ENCODE measurements at places on chromosomes 12 and 14.

DNA sequence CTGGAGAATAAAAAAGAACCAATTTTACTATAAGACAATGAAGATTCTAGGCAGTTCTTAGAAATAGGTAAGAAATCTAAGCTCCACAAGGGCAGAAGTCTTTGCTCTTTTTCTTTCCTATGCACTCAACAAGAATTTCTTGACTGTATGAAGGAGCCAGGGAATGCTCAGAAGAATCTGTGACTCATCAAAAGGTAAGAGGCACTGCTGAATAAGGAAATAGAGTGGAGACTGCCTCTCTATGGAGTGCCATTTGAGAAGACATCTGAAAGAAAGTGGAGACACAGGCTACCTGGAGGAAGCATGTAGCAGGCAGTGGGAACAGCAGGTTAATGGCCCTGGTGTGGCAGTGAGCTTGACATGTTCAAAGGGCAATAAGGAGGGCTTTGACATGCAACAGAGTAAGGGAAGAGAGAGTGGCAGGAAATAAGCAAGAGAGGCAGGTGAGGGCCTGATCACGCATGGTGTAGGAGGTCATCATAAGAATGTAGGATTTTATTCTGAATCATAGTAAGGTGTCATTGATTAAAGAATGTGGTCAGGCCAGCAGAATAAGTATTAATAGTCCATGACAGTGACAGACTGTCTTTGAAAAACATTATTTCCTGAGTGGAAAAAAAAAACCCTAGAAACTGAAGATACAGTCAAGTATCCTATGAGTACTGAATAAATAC lies 446.7 kb upstream of the GARIN6 start:
- DNase-seq = no peak

- DNase-seq = no peak
These were observed 645.2 kb downstream of the VRK1 start for GRCh38 chr14:97442363-97442762.

DNA sequence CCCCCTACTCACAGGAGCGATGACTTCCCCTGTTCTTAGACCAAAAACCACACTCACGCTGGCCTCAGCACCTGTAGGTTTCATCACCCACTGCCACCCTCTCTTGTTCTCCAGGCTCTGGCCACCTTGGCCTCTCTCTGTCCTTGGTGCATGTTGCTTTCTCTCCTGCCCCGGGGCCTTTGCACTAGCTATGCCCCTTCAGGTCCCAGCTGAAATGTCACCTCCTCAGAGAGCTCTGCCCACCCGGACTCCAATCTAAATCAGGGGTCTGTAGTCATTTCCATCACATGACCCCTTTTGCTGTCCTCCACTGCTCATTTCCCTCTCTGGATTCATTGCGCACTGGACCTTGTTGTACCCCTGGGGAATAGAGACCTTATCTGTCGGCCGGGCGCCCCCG lies 8.2 kb upstream of the TRPV4 start:
- DNase-seq = no peak

GRCh38 chr12:122111089-122111641 lies 32.6 kb downstream of the MLXIP start:
- DNase-seq = no peak

- DNase-seq = no peak
These were observed 52.9 kb downstream of the SETD3 start for GRCh38 chr14:99427632-99428300.

DNA sequence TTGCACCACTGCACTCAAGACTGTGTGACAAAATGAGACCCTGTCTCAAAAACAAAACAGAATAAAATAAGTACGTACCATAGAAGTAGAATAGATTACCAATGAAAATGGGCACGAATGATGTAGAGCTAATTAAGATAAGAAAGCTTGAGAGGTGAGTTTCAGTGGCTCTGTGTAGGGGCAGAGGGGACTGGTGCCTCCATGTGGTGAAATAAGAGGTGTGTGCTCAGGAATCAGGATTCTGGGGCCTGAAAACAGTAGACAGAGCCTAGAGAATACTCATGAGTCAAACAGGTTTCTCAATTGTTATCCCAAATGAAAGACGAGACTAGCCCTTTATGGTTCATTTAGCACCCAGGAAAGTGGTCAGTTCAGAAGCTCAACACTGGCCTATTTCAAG lies 1145.1 kb downstream of the FLRT2 start:
- DNase-seq = no peak

DNA sequence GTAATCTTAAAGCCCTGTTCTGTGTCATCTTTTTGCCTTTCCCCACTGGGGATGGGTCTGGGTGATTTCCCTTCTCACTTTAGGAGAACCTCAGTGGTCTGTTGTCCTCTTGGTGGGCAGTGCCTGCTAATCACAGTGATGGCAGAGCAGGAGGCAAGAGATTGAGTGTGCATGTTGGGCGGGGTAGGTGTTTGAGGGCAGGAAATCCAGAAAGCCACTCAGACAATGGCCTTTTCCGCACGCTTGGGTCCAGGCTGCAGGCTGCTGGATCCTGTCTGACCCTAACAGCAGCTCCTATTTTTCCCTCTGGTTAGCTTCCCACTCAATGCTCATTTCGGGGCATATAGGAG lies 13.7 kb upstream of the ITGA5 start:
- DNase-seq = no peak

DNA sequence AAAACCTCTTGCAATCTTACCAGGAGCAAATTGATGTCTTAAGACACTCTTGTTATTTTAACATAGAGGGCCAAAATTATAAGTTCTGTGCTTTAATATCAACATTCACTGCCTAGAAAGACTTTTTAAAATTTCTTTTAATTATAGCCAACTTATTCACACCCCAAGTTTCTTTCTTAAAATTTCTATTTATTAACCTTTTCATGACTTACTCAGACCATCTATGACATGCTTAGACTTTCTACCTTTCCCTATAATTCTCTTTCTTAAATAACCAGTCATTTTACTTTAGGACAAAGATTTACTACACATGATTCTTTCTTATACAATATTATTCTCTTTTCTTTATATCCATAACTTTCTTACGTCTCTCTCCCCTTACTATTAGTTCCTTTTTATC lies 220.4 kb downstream of the NUBPL start:
- no peak for DNase-seq

DNA sequence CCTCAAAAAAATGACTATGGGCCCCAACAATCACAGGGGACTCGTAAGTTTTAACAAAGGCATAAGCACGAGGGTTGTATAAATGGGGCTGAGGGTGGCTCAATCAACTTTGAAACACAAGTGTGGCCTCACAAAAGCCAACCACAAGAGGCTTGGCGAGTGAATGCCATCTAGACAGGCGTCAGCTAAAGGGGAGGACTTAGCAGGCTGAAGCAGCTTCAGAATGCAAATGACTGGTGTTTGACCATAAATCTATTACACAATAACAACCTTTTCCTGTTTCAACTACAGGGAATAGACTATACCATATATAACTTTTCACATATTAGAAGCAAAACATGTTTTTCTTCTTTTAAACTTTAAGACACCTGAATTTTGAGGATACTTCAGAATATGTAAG lies 777.9 kb downstream of the FSCB start:
- no peak for DNase-seq

DNA sequence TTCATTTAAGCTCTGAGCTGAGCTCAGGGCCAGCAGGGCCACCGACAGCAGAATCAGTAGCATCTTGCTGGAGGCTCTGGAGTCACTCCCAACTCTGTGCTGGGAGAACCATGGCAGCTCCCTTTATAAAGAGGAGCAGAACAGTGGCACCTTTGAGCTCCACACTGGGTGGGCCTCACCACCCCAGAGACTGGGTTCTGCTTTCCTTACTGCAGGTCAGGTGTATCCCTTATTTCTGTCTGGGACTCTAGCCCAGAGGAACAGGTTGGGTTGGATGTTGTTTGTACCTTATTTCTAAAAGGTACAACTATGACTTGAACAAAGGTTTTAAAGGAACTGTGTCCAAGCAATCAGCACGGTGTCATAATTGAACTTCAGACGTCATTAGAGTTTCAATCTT lies at the start of gene PRB3:
Gene PRB3 (minus strand): TSS at position 101 of the 400 bp plus-strand sequence. CDS start 38 bp downstream, at position 63.
- DNase-seq = no peak
